Hypothalamus (tissue), 51 donors: ENCODE measurements at places on chromosomes 12 and 14.

- no peak for DNase-seq
Observed at GRCh38 chr12:123421314-123421713, 15.2 kb downstream of the RILPL2 start.

GRCh38 chr14:95891742-95892141 is 15.1 kb downstream of the TUNAR start:
- DNase-seq, result no peak

DNA sequence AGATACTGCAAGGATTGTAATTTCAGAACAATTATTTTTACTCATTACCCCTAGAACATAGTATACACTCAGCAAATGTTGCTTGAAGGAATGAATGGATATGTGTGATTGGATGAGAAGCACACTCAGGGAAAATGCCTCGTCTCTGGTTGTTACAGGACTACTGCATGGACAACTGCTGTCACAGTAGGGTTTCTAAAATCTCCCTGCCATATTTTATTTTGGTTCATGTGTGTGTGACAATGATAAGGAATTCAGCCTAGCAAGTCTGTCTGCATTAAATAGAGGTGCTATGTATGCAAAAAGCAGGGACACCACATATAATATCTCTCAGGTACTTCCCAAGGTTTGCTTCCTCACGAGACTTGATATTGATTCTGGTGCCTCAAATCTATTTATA is 1.4 kb downstream of the PTPRR start:
- DNase-seq, result no peak

GRCh38 chr12:60072911-60073310 is 477.1 kb downstream of the SLC16A7 start:
- DNase-seq, result no peak

DNA sequence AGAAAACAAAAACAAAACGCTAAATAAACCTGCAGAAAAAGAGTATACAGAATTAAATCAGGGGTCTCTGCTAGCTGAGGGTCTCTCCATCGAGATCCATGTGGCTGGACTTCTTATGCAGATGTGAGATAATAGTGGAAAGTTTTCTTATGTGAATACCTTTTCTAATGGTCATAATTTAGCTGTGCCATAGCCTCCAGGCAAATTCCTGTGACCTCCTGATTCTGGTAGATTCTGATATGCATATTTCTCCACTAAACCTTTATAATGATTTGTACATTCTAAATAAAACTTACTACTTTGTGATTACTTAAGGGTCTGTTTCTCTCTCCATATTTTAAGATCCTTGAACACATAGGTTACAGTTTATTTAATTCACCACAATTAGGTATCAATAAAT is 1002.6 kb downstream of the GALC start:
- no peak for DNase-seq

DNA sequence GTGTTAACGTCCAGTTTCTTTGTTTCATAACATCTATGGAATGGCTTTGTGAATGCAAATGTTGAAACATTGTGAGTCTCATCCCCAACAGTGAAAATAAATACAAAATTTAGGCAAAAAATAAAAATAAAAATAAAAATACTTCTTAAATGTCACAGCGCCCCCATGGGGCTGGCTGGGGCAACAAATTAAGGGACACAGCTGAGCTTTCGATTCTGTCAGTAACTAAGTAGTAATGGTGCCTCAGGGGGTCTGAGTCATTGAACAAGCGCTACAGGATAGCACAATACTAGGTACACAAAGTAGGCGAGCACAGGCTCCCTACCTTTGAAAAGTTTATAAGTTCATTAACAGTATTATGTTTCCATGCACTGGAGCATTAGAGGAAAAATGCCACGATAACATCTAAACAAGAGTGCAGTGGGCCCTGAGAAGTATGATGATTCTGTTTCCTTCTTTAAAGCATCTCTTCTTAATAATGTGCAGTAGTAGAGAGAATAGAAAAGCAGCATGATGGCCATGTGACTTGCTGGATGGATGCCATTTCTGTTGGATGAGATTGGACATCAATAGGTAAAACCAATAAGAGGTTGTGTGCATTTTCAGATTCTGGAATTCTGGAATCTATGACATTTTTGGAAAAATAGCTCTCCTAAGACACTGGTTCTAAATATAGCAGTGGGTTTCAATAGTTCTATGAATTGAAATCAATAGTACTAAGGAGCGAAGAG is 667.2 kb downstream of the DIO2 start:
- DNase-seq, result no peak

- DNase-seq, result no peak
Observed at GRCh38 chr12:103313894-103314293, 181.9 kb downstream of the C12orf42 start.

GRCh38 chr12:76192416-76192815 is 107.9 kb upstream of the NAP1L1 start:
- no peak for DNase-seq

DNA sequence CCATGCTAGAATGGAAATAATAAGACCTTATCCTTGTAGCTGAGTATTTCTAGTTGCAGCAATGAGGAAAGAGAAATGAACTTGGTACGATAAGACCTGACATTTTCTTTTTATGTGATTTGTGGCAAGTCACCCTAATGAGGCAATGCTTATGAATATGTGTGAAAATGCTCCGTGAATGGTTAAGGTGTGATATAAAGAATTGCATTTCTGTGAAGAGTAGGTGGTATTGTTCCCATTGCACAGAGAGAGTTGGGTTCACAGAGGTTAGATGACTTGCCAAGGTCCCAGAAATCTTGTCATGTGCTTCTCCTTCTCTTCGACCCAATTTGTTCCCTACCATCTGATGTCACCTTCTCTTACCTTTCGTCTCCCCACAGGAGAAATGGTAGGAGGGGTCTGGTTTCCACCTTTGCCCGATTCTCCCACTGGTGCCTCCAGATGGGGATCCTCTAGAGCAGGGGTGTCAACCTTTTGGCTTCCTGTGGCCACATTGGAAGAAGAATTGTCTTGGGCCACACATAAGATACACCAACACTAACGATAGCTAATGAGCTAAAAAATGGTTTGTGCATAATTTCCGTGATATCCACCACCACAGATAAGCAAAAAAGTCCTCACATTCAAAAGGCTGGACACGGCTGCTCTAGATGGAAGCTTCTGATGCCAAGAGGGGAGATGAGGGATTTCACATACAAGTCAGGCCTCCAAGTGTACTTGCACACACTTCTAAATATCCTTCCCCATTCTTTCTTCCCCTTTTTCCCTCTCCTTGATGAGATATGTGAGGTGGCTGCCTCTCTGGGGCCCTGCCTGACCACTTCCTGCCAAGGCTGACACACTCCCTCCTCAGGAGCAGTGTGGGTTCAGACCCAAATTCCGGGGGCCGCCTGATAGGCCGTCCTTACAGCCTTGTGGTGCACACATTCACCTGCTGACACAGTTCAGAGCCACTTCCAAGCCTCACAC is 96.1 kb downstream of the PLXNC1 start:
- DNase-seq, result no peak

DNA sequence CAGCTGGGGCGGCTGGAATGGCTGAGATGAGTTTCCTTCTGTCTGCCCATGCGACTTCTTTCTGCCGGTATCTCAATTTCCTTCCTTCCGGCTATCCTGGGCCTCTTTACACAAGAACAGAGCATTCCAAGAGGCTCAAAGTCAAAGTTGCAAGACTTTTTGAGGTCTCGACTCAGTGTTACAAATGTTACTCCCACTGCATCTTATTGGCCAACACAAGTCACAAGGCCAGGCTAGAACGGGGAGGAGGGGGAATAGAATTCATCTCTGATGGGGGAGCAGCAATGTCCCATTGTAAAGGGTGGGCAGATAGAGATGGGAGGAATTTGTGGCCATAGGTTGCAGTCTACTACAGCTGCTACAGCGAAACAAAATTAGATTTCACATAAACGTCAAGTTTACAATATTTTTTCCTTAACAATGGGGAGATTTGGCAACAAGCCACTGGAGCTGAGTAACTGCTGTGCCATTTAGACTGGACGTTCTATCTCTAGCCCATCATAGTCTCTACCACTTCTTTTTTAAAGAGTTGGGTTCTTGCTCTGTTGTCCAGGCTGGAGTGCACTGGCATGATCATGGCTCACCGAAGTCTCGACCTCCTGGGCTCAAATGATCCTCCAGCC is 9.5 kb upstream of the NYNRIN start:
- DNase-seq, result no peak

DNA sequence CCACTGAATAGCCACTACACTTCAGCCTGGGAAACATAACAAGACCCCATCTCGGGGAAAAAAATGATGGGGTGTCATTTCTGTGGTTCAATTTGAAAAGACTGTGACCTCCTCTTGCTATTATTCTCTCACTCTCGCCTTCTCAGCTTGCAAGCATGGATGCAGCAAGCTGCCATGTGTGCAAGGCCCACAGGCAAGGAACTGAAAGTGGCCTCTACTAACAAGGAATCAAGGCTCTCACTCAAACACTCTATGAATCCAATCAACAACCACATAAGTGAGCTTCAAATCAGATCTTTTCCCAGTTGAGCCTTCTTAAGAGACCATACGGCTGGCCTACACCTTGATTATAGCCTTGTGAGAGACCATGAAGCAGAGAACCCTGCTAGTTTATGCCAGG is 17.9 kb upstream of the DHRS7 start:
- no peak for DNase-seq

GRCh38 chr12:11836282-11837151 is 187.0 kb downstream of the ETV6 start:
- DNase-seq, result no peak

DNA sequence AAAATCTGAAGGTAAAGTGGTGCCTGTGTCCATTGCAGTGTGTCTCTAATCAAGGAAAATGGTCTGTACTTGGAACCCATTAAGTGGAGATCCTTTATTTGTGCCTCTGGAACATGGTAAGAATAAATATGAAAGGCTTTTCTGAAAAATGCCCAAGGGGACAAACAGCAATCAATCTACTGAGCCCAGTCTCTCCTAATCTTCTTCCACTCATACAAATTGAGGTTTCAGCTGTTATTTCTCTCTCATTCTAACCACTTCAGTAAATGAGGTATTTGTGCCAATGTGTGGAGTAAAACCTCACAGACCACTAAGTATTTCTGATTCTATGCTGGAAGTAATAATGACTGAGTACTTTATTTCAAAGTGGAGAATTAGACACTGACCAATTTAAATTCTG is 82.3 kb upstream of the ST8SIA1 start:
- no peak for DNase-seq

- no peak for DNase-seq
Observed at GRCh38 chr12:109983432-109984142, 12.6 kb downstream of the GIT2 start.

DNA sequence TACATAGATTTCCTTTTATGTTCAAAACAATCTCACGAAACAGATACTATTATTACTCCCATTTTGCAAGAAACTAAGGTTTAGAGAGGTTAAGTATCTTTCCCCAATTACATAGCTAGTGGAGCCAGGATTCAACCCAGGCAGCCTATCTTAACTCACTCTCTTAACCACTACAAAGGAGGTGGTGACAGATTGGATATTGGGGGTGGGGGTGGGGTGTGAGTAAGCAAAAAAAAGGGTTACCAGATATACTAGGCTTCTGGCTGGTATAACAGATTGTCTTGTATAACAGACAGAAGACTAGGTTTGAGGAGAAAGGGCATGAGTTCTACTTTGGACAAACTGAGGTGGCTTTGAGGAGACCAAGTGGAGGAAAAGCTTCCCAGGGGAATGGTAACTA is 2.1 kb downstream of the GMFB start:
- DNase-seq, result no peak
